Mononuclear cell (primary cell): ENCODE measurements at places on chromosomes 3 and 15. TPM values are rescaled to one million over a fixed set of nuclear protein-coding genes. Genes with fewer than 3 reads are reported as not detected.

CCR9 gene
- total RNA-seq = 0.94 TPM

TATDN2 gene
- 27.8 TPM for total RNA-seq

P2RY13 gene
- 14.9 TPM for total RNA-seq

VILL gene
- total RNA-seq = 12.4 TPM

FBXL2 gene
- 0.10 TPM for total RNA-seq

XYLB gene
- 0.63 TPM for total RNA-seq

SKOR1 gene
- total RNA-seq = 1.9 TPM

CGNL1 gene
- total RNA-seq = under 0.01 TPM
